ENCODE measurements at places on chromosomes 7 and 10.

- DNase-seq = peak; percentile 34
Observed at GRCh38 chr7:142896151-142896550, 10.6 kb upstream of the TRPV6 start.

DNA sequence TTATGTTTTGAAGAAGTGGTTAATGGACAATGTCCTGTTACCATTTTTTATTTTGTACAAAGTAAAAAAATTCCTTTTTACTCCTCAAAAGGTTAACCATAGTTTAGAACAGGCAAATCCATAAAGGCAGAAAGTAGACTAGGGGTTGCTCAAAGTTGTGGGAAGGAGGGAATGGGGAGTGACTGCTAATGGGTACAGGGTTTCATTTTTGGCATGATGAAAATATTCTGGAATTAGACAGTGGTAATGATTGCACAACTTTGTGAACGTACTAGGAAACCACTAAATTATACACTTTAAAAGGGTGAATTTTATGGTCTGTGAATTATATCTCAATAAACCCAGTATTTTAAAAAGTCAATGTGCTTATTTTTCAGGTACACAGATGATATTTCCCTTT lies 35.4 kb upstream of the CDK14 start:
- DNase-seq = no peak

GRCh38 chr7:130673066-130673465 lies 4.5 kb upstream of the COPG2 start:
- DNase-seq = no peak

DNA sequence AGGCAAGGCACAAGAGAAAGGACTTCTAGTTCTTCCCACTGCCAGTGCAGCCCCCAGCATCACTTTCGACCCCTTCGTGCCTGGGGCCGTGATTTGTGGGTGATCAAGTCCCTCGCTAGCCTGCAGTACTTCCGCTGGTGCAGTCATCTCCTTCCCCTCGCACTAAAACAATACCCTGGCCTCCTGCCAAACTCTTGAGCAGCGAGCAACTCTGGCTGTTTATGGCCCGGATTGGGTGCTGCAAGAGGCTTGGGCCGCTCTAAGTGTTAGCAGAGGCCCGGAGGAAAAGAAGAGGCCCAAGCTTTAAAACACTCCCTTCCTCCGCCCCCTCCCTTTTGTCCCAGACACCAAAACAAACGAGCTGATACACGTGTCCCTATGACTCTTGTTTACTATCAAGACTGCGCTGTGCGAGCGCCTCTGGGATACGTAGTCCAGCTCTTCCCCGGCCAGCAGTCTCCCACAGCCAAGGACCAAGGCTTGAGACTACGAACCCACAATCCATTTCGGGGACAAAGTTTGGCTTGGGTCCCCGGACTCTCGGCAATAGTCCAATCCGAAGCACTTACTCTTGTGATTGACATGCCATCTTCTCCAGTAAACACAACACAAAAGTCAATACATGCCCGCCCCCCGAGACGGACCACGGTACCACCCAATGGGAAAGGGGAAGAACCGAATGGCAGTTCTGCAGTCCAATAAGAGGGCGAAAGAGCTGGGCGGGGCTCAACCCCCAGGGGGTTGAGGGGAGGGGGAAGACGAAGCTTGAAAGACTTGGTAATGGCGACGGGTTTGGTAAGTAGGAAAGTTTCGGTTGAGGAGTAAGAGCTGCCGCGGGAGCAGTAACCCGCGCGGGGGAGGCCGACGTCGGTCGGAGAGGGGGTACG lies at the start of gene HBP1:
HBP1 (plus strand) TSS at position 771 of the 887 bp plus-strand sequence. CDS start 10,891 bp downstream, outside the sequence.
- peak; percentile 100 for DNase-seq

- no peak for DNase-seq
Observed at GRCh38 chr10:57968328-57969016, 299.2 kb downstream of the IPMK start.

- no peak for DNase-seq
Observed at GRCh38 chr7:152336754-152337368, 98.9 kb downstream of the KMT2C start.

DNA sequence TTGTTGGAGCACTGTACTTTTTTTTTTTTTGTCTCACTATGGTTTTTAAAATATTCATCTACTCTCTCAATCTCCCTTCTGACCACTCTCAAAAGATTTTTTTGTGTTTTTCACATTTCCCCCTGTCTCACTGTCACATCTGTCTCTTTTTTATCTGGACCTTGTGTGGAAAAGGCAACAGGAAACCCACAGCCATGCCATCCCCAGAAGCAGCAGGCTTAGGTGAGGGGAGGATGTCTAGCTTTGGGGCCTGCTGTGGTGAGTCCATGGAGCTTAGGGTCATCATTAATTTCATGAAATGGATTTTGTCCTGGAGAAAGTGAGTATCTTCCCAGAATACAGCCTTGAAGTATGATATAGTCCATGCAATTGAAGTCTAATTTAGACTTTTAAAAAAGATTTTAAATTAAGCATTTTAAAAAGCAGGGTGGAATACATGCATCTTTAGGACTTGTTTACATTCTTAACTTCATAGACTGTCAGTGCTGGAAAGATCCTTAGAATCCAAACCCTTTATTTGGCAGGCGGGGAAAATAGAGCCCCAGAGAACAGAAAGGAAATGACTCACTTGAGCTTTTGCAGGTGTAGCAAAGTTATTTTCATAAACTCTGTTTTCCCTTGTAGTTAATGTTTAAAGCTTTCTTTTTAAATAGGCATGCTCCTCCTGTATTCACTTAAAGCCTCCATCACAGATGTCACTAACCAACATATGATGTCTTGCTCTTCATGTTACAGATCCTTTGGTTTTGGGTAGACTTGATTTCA lies 25.1 kb downstream of the MINDY4 start:
- DNase-seq = no peak

- no peak for DNase-seq
Observed at GRCh38 chr10:20698837-20699236, 198.3 kb downstream of the NEBL start.

- no peak for DNase-seq
Observed at GRCh38 chr7:157192861-157193260, 54.1 kb downstream of the UBE3C start.

DNA sequence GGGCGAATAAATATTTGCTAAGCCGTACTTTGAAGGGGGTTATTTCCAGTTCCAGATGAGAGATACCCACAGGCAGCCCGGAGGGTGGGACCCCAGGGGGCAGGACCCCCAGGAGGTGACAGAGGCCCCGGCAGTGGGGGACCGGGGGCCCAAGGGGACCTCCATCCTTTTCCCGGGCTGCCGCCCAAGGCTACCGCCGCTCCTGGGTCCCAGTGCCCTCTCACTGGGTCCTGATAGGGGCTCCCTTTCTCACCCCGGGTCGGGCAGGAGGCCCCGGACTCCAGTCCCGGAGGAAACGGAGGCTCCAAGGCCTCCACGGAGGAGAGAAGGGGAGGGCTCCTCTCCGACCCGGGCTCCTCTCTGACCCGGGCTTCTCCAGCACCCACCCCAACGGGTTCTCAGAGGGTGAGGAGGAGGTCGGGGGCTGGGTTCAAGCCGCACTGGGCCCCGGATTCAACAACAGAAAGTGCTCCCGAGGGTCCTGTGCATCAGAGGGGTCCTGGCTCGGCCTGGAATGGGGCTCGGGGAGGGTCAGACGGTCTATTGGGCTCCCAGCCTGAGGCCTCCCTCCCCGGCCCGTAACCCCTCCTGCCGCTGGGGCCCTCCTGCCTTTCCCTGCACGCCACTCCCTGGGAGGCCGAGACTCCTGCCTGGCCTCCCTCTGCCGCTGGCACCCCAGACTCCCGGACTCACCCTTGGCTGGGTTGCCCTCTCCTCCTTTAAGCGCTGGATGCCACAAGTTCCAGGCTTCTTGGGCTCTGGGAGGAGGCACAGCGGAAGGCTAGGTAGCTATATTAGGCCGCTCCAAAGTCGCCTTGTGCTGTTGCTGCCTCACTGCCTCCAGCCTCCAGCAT lies 62.5 kb downstream of the ZNF37A start:
- no peak for DNase-seq

DNA sequence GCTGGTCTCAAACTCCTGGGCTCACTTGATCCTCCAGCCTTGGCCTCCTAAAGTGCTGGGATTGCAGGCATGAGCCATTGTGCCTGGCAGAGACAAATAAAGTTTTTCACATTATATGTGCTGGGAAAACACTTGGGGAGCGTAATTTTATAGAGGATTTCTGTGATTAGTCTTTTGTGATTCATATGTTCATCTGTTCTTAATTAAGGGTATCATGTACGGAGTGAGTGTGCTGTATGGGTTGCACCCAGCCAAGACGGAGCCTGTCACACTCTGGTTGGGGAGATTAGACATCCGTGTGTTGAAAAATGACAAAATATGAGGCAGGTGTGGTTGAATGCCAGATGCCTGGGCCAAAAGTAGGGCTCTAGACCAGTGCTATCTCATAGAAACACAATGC lies 10.3 kb downstream of the ADRB1 start:
- no peak for DNase-seq

GRCh38 chr10:111083222-111084095 lies 6.6 kb downstream of the ADRA2A start:
- DNase-seq = no peak

DNA sequence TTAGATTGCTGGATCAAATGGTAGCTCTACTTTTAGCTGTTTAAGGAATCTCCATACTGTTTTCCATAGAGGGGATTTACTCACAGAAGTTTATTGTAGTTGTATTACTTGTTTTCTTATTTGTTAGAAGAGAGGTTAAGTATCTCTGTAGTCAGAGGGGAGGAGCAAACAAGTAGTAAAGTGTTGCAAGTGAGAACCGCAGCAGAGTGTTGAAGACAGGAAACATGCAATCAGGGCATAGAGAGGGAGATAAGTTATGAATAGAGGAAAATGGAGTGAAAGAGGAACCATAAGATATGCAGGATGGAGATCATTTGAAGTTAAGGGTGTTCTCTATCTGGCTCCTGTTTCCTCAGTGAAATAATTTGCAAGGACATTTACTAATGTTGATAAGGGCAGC lies 331.4 kb upstream of the TMEM229A start:
- DNase-seq = no peak

All from lower leg skin (tissue), 4 donors.